ENCODE measurements at places on chromosomes 5 and 9.

DNA sequence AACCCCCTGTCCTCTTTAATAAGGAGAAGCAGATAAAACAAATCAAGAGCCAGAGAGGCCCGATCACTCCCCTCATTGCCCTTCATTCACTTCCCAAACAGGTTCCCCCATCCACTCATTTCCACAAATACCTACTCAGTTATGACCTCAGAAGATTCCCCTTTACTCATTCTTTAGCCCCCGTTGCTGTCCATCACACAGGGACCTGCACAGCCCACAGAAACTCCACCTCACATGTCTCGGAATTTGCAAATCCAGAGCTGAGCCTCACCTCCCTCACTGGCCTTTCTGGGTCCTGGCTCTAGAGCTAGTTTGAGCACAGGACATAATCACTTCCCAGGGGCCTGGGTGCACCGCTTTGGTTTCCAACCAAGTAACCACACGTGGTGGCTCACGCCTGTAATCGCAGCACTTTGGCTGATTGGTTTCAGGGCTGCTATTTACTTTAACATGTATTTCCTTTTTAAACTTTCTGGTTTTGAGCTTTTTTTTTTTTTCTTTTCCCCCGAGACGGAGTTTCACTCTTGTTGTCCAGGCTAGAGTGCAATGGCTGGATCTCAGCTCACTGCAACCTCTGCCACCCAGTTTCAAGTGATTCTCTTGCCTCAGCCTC lies 17.8 kb downstream of the ATP6V0E1 start:
- no peak for DNase-seq

DNA sequence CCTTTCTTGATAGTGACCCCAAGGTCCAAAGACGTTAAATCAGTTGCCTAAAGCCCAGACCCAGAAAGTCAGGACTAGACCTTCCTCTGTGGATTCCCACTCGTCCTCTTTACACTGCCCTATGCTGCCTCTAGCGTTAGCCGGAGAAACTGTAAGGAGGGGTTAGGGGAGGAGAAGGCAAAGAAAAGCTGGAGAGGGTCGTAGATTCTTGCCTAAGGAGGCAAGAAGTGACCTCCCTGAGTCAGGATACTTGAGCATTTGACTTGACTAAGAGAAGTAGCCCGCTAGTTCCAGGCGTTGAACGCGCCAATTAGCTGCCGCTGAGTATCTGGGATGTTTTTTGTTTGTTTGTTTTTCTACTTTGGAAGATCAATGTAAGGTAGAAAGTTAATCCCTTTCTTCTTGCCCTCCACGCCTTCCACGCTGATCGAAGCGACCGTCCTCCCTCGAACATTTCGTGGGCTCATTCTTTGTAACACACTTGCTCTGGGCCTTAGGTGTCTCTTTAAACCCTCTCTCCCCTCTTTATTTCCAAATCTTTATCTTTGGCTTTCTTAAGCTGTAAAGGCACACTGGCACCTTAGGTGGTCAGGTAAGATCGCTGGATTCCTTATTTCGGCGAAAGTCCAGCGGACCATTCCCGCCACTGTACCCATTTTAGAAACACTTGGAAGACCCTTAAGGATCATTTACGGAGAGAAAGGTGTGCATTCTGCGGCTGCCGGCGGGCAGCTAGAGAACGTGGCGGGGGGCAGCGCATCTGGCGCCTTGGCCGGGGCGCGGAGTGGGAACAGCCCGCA lies 5.1 kb upstream of the RGMB start:
- no peak for DNase-seq

GRCh38 chr9:12922224-12922866 lies 147.5 kb downstream of the LURAP1L start:
- DNase-seq: no peak

- no peak for DNase-seq
These were observed 197.9 kb downstream of the KCTD16 start for GRCh38 chr5:144368556-144368955.

DNA sequence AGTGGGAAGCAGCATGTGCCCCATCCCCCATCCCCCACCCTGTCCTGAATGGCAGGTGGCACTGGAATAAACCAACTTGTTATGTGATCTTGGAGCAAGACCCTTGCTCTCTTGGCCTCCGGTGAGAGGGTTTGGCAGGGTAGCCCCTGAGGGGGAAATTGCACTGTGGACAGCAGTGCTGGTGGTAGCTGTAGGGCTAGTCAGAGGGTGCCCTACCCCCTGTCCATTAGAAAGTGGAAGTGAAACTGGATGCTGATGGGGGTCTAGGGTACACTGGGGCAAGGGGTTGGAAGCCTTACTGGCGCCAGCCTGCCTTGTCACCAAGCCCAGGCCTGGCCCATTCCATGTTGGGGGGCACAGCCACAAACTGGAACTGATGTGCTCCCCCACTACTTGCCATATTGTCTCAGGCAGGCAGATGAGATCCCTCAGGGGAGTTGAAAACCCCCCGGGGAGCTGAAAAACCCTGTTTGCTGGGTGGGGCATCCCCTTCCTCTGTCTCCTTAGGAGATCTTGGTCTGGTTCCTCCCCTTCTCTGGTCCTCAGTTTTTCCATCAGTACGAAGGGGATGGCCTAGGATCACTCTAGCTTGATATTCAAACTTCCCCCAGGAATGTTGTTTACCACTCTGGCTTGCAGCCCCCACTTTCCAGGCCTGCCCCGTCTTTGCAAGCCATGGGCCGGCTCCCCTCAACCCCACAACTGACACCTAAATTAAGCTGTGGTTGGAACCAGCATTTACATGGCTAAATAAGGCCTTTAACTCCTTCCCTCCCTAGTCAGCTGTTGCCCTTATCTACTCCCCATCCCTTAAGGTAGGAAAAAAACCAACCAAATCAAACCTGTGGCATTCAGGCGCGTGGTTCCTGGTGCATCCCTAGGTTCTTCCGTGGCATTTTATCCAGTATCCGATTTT lies 14.4 kb upstream of the SYNPO start:
- DNase-seq: no peak

- DNase-seq: no peak
These were observed 158.4 kb upstream of the MPDZ start for GRCh38 chr9:13437866-13438265.

DNA sequence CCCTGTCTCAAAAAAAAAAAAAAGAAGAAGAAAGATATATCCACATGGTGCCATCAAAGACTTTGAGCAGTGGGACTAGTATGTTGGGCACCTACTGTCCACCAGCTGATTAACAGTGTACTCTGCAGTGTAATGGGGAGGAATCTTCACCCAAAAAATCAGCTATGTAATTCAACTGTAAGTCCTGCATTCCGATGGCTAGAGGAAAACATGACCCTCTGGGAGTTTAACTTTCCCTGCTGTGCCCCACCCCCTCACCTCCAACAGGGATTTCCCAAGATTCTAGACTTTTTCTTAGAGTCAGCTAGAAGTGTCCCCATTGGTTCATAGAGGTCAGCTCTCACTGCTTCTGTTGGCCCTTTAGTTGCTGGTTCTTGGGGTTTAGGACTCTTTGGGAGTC lies 221.2 kb upstream of the CLINT1 start:
- DNase-seq: no peak

GRCh38 chr5:16489322-16489791 lies 23.8 kb upstream of the ZNF622 start:
- DNase-seq: no peak

GRCh38 chr5:59209758-59210359 lies 627.0 kb downstream of the RAB3C start:
- no peak for DNase-seq

GRCh38 chr9:2389404-2389803 lies 232.2 kb upstream of the VLDLR start:
- no peak for DNase-seq

DNA sequence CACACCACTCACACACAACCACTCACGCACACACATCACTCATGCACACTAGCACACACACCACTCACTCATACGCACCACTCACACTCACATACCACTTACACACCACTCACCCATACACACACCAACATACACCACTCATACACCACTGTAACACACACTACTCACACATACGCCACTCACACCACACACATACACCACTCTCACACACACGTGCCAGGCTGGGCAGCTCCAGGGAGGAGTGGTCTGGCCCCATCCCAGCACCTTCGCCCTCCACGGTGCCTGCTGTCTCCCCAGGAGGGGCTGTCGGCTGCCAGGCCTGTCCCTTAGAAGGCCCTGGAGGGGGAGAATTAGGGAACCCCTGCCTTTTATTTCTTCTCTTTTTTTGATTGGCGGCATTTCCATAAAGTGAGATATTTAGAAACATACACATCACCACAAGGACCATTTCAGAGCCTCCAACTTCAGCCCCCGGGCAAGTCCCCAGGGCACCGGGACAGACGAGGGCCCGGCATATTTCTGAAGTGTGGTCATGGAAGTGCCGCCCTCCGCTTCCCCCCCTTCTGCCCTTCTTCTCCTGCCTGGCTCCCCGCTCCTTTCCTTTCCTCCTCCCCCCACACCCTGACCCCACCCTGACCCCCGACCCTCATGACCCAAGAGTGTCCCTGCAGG lies 6.3 kb upstream of the ASB6 start:
- no peak for DNase-seq

DNA sequence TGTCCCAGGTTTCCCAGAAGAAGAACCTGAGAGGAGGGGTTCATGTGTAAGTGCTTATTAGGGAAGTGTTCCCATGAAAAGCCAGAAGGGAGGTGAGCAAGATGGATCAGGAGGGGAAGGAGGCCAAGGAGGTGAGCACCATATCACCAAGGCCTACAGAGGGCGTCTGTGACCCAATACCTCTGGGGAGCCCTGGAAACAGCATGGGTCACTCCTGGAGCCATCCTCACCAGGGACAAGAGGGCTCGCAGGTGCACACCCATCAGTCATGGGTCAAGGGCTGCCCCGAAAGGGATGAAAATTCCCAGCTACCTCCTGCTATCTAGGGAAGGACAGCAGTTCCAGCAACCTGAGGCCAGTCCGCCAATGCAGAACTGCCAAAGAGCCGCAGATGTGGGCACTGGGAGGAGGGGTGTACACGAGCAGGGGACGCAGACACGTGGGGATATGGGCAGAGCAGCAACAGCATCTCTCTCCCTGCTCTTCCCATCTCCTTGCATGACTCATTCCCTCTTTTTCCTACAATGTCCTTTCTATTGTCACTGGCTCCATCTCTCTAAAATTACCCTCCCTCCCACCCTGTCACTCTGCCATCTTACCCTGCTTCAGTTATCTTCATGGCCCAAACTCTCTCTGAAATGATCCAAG lies 167.6 kb upstream of the FSTL4 start:
- no peak for DNase-seq

GRCh38 chr5:31671339-31671741 lies 32.4 kb downstream of the PDZD2 start:
- no peak for DNase-seq

DNA sequence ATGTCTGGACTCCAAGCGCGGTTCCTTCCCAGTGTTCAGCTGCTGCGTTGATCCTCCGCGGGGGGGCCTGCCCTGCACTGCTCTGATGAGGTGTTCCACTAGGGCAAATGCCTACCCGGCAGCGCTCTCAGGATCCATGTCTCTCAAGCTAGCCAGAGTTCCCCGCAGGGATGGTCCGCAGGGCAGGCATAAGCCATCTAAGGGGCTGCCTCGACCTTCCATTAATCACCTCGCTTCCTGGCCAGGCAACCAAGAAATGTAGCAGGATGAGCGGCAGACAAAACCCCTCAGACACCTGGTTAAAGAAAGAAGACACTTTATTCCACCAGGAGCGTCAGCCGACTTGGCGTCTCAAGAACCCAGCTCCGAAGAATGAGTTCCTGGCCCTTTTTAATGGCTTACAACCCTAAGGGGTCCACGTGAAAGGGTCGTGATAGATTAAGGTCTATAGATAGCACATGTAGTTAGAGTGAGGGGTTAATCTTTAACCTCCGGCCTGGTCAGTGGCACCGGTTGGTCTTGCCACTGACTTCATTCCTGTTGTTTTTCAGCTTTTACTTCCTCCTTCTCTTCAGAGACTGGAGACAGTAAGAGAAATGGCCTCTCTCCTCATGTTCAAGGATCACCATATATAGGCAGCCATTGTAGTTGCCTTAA lies 47.2 kb upstream of the COX7C start:
- DNase-seq: no peak

DNA sequence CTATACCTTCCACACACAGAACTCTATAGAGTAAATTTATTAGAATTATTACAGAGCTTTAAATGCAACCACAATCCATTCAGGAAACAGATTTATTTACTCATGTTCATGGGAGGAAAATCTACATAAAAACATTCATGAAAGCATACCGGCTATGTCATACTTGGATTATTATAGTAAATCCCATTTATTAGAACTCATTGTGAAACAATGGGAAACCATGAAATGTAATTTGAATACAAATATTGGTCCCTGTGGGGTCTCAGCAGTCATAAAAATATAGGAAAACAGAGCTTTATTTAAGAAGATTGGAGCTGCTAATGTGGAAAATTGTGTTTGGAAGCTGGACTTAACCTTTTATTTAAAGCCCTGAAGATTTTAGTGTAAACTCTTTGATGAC lies 80.7 kb downstream of the HAPLN1 start:
- no peak for DNase-seq

DNA sequence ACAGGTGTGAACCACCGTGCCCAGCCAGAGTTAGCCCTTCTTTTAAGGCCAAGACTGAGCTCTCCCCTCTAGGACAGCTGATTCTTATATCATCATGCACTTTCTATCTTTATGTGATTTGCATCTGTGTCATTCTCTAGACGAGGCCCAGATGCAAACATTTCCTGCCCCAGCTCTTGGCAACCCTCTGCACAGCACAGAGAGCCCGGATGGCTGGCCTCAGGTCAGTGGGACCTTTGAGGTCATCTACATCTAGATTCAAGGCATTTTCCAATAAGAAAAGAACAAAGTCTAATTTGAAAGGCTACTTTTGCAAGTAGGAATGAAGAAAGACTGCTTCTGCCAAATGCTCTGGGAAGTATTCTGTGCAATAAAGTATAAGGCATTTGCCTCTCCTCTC lies 109.0 kb upstream of the DAB2 start:
- DNase-seq: no peak

DNA sequence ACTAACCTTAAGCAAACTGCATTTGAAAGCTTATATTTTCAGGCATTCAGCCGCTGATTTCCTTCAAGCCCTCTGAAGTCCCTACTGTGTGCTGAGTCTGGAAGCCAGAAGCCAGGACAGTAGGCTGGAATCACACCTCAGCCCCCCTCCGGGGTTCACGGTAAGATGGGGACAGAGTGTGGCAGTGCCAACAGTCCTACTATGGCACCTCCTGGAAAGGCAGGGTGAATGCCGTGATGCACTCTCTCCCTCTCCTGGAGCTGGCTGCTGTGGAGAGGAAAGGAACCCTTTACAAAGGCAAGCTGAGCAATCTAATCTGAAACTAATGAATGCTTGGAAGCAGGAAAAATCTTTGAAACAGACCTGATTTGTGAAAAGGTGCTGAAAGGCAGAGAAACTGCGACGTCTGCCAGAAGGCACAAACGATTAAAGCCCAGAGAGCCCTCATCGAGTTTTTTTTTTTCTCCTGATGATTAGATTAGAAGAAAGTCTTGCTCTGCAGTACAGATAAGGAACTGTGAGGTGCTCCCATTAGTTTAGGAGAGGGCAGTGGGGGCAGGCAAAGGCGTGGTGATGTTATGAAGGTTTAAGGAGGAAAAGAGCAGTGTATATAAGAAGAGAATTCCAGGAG lies 21.0 kb downstream of the ANKH start:
- no peak for DNase-seq
